ENCODE measurements at places on chromosomes 16 and 17.

DNA sequence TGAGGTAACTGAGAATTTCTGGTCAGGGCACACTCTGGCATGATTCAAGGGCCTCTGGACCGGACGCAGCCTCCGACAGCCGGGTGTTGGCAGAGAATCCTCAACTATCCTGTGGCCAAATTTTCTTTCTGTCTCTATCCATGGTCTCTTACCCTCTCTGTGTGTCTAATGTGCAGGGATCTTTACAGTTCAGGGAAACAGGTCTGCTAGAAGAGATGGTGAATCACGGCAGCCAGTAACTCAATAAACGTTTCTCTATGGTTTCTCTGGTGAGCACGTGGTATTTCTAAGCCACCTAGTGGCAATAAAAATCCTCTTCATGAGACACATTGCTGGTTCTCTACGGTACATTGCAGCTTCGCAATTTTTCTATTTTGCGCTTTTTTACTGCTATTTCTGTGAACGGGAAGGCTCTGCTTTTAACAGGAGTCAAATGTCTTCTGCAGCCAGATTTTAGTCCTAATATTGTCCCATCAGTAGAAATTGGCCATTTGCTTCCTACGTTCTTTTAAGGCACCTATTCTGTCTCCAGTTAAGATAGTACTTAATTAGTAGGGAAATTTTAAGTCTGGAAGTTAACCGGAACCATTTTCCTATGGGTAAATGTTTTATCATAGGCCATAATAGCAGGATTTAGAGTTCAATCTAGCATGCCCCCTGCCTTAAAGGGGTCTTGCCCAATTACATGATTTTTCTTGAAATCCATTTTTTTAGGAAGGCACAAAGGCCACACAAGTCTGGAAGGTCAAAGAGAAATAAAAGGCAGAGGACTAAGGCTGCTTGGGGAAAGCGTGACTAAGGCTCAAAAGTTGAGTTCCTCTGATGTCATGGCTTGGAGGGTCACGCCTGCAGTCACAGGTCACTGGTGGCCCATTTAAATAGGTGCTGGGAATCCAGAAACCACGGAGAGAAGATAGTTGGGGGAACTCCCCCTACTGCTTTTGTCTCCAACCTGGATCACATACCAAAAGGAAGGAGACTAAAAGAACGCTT lies 31.5 kb downstream of the QPRT start:
- DNase-seq, result no peak

DNA sequence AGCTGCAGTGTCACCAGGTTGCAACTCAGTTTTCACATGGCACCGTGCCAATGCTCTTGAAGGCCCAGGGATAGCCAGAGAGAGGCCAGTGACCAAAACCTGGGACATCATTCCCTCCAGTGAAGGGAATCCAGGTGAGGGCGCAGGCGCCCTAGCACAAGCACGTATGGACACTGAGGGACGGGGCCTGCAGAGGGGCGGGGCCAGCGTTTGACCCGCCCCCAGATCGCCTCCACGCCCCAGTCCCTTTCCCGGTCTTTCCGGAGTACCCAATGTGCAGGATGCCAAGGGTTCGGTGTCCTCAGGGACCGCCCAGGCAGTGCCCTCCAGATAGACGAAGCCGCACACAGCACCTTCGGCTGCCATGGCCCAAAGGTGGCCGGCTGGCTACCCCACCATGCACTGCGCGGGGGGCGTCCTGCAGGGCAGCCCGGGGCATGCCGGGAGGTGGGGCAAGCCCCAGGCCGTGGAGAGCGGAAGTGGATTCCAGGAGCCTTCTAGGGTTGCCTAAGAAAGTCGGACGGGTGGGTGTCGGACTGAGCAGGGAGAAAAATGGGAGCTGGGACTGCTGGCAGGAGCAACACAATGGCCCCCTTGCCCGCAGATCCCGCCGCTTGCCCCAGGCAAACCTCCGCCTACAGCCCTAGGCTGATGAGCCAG lies 4.6 kb downstream of the SLC12A4 start:
- no peak for DNase-seq

- DNase-seq, result no peak
Measured at GRCh38 chr16:54055191-54055590, 231.4 kb downstream of the IRX3 start.

GRCh38 chr17:74249590-74250270 lies 24.3 kb upstream of the DNAI2 start:
- DNase-seq, result no peak

DNA sequence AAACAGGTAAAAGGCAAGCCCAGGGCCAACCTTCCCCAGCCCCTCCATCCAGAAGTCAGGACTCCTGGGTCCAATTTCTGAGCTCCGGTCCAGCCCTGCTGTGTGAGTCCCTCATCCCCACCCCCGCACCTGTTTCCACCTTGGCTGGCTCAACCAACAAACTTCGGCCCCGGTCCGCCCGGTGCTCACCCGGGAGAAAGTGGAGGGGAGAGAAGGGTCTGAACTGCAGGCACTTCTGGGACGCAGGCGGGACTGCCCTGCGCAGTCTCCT lies 541 bp downstream of the RHBDF2 start:
- DNase-seq, result no peak

DNA sequence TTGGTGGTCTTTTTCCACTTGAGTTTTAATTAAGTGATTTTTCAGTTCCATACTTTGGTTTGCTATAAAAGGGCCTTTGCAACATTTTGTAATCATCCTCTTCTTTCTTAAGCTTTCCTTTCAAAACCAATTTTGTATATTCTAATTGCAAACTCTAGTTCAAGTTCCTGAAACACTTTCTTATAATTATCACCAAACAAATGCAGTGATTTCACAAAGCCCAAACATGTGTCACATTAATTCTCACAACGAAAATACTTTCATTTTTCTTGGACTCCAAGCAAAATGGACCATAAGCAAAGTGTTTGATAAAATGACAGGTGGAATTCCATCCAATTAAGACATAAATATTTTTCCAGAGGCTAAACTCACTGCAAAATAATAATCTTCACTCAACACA lies 188.2 kb upstream of the IRX5 start:
- DNase-seq, result no peak

DNA sequence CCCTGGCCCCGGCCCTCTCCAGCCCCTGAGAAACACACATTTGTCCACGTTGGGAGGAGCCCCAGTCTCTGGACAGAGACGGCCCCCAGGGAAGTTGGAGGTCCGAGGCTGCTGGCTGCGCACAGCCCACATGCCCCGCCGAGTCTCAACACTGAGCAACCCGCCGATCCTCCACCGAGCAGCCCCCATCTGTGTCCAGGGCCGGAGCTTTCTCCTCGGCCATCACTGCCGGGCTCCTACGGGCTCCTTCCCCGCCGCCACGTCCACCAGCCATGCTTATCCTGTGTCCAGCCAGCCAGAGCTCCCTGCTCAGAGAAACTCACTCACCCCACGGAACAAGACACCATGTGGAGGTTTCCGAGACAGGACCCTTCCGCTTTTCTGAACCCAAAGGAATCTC lies 103.3 kb downstream of the ENGASE start:
- DNase-seq, result no peak

DNA sequence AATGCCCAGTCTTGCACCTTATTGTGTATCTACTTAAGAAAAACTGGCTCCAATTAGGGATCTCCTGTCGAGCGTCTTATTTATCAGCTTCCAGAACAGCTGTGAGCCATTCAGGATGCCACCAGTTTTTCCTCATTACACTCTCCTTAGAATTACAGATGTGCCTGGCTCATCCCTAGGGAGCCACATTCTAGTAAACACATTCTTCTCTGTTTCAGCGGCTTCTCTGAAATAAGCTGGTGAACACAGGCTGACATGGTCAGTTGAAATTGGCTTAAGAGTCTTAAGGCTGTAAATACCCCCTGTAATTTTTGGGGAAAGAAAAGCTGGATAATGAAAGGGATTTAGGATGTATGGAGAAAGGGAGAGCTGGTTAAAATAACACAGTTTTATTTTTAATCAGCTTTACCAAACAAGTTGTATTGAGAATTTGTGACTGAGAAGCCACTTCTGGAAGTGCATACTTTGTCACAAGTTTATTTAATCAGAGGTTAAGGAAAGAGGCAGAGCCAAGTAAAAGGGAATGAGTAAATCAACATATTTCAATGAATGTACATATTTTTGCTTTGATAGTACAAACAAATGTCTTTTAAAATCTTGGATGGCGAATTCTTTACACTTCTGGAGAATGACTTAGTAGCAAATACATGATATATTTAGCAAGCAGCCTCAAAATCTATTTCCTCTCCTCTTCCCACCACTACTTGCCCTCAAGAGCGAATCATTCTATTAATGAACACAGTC lies 562.0 kb upstream of the GOT2 start:
- no peak for DNase-seq

GRCh38 chr16:22355487-22355908 lies 18.9 kb downstream of the CDR2 start:
- DNase-seq, result no peak

DNA sequence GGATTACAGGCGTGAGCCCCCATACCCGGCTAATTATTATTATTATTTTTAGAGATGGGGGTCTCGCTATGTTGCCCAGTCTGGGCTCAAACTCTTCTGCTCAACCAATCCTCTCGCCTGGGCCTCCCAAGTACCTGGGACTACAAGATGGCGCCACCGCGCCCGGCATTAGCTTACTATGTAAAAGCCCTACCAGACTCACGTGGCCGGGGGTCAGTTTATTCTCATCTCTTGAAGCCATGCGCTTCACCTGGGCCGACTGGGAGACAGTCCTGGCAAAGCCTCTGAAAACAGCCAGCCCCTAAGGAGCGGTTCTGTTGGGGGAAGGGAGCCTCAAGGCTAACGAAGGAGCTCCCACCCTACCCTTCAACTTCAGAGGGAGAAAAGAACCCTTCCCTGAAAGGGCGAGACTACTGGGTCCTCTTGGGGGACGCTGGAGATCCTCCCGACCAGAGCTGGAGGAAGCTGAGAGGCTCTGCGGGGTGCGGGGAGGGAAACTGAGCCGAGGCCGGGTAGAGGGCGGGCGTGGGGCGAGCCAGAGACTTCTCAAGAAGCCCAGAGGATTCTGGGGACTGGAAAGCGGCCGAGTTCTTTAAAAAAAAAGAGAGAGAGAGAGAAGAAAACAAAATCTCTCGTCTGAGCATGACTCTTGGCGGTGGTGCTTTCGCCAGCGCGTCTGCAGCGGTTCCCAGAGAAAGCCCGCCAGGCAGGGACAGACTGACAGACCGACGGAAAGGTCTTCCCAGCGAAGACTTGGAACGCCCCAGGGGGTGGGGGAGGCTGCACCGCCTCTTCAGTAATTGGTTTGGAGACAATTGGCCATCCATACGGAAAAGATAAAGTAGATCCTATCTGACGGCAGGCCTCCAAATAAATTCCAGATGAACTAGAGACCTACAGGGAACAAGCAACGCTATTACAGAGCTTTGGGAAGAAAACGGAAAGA lies 5.6 kb upstream of the TUBG2 start:
- DNase-seq, result no peak

- no peak for DNase-seq
Measured at GRCh38 chr16:11539641-11540050, 47.1 kb downstream of the LITAF start.

GRCh38 chr17:36938566-36939051 lies 1.3 kb downstream of the LHX1 start:
- DNase-seq, result no peak

GRCh38 chr16:81493755-81494433 lies 49.3 kb downstream of the CMIP start:
- DNase-seq, result no peak

GRCh38 chr16:59385959-59386358 lies 651.8 kb upstream of the GOT2 start:
- DNase-seq, result no peak

DNA sequence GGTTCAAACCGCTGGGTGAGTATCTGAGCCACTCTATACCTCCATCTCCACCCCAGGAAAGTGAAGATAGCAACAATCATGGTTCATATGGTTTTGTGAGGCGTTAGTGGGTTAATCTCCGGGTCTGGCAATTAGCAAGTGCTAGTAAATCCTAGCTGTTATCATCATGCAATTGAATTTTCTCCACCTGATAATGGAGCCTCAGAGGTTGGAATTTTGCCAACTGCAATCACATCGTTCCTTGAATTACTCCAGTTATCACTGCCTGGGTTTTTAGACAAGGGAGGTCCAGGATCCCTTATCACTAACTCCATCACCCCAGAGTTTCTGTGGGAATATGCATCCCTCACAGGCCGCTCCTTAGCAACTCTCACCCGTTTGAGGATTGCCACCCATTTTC lies 311.5 kb downstream of the RBFOX1 start:
- DNase-seq, result no peak

DNA sequence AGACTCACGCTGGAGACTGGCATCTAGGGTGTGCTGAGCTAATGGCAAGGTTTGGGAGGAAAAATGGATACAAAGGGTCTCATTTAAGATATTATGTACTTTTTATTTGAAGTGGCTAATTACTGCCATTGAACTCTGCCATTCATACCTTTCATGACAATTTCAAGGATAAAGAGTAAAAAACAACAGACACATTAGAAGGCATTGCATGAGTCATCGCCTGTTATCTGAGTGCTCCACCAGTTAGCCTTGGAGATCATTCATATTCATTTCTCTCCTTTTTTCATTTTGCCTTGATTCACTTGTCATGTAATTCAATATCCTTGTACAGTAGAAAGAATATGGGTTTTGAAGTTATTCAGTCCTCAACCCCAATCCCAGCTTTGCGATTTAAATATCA lies 109.5 kb downstream of the CDH8 start:
- no peak for DNase-seq

GRCh38 chr17:19533718-19534561 lies at the start of gene SLC47A1:
SLC47A1 (plus strand) TSS chr17:19533854; CDS start chr17:19533940, 86 bp downstream.
- no peak for DNase-seq

DNA sequence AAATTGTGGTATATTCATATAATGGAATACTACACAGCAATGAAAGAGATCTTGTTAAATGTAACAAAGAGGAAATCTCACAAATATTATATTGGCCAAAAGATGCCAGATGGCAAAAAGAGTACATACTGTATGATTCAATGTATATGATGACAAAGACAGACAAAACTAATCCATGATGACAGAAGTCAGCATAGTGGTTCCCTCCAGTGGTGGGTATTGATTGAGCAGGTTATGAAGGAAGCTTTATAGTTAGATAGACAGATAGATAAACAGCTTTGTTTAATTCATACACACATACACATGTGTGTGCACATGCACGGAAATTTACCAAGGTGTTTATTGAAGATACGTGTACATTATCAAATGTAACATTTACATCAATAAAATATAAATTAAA lies 74.4 kb upstream of the SMIM36 start:
- DNase-seq, result no peak

- DNase-seq, result no peak
Measured at GRCh38 chr16:65012357-65012756, 109.5 kb downstream of the CDH11 start.

DNA sequence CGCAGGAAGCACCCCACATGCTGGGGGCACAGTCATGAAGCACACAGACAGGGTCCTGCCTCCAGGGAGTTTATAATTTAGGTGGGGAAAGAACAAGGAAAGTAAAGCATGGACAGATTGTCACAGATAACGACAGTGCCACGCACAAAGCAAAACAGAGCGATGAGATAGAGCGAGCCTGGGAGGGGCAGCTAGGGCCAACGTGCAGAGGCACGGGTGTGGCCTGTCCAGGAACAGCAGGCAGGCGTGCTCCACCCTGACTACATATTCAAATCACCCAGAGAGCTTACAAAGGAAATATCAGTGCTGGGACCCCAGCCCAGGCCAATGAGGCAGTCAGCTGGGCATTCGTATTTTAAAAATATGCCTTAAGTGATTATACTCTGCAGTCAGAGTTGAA lies 16.8 kb downstream of the LGALS9 start:
- no peak for DNase-seq
